ENCODE measurements at places on chromosomes 2 and 18. TPM values are rescaled to one million over a fixed set of nuclear protein-coding genes. Genes with fewer than 3 reads are reported as not detected.

DNA sequence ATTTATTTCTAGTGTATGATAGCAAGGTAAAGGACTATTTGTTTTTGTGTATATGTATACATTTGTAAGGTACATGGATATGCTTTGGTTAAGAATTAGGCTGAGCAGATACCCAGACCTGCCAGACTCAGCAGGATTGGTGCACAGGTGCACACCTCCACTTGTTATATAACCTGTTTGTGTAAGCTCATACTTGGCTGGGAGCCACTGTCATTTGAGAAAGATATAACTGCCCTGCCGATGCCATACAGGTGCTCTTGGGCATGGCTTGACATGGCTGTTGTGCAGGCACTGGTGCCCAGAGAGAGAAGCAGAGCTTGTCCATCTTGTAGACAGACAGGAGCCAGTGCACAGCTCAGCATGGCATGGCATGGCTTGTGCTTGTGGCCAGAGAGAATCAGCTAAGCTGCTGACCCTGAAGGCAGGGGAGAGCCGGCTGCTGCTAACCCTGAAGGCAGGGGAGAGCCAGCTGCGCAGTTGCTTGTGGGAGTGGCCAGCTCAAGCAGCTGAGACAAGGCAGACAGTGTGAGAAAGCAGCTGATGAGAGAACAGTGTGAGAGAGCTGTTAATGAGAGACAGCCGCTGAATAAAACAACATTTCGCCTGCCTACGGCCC is 136.5 kb downstream of the RNF144A start:
- no peak for DNase-seq
- no peaks in the 10 kb centered on the region for H3K36me3 ChIP-seq
- H3K4me3 ChIP-seq = no peak overlapping the region
- peaks cover 13% of the 10 kb centered on the region for H3K27me3 ChIP-seq

- H3K36me3 ChIP-seq = peaks cover 15% of the 10 kb centered on the region
- DNase-seq = no peak
- no peak overlapping the region for H3K4me3 ChIP-seq
- H3K27ac ChIP-seq = no peak overlapping the region
- no peaks in the 10 kb centered on the region for H3K4me1 ChIP-seq
Observed at GRCh38 chr2:39359453-39360038, 77.5 kb downstream of the MAP4K3 start.

DNA sequence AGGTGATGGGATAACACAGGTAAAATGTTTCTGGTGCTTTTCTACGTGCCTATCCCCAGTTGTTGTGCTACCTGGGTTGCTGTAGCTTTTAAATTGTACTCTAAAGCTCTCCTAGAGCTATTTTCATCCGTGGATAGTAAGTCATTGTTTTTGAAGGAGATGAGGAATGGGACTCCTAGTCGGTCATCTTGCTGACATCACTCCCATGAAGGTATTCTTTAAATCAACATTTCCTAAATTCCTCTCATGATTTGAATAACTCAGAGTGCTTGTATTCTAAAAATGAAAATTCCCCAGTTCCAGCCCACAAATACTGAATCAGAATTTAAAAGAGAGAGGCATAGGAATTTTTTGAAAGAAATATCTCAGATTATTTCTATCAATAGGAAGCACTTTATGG is 44.3 kb downstream of the CCDC148 start:
- H3K36me3 ChIP-seq = no peaks in the 10 kb centered on the region
- H3K27me3 ChIP-seq = no peaks in the 10 kb centered on the region
- no peak for DNase-seq
- no peak overlapping the region for H3K27ac ChIP-seq

GRCh38 chr2:124970030-124970429 is 944.9 kb downstream of the CNTNAP5 start:
- DNase-seq = no peak
- no peak overlapping the region for H3K27ac ChIP-seq
- no peaks in the 10 kb centered on the region for H3K27me3 ChIP-seq
- no peaks in the 10 kb centered on the region for H3K36me3 ChIP-seq

DNA sequence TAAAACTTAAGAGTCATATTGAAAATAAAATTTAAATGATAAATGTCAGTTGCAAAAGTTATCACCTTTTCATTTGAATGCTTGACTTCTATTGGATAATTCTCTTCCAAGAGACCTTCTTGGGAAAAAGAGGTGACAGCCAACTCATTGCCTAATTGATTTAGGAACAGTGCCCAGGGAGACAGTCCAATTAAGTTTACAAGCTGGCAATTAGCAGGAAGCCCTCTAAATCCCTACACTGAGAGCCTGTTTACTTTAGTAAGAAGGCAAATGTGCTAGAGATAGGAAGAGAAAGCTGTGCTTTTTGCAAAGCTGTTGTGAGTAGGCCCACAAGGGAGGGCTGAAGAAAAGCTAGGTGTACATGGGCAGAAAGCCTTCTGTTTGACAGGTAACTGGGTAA is 189.1 kb downstream of the WDPCP start:
- H3K4me3 ChIP-seq = no peak overlapping the region
- no peaks in the 10 kb centered on the region for H3K4me1 ChIP-seq
- H3K27ac ChIP-seq = no peak overlapping the region
- H3K36me3 ChIP-seq = no peaks in the 10 kb centered on the region

The RESP18 gene
- total RNA-seq = not detected

The POTEJ gene
- not detected for total RNA-seq

The EVX2 gene
- not detected for total RNA-seq

The TMEM237 gene
- 13.5 TPM for total RNA-seq

- no peaks in the 10 kb centered on the region for H3K4me1 ChIP-seq
- H3K27me3 ChIP-seq = no peaks in the 10 kb centered on the region
- peaks cover 33% of the 10 kb centered on the region for H3K36me3 ChIP-seq
- DNase-seq = no peak
Observed at GRCh38 chr2:63880625-63881024, 38.9 kb downstream of the UGP2 start.

DNA sequence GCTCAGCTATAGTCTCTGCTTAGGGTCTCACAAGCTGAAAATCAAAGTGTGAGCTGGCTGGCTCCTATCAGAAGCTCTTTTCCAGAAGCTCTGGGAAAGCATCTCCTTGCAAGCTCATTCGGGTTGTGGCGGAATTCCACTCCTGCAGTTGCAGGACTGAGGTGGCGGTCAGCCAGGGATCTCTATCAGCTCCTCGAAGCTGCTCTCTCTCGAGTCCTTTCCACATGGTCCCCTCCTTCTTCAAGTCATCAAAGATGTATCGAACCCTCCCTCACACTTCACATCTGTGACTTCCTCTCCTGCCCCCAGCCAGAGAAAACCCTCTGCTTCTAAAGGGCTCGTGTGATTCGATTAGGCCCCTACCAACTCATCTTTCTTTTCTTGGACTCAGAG is 141.7 kb downstream of the ZFP36L2 start:
- no peaks in the 10 kb centered on the region for H3K36me3 ChIP-seq
- H3K27ac ChIP-seq = no peak overlapping the region
- peaks cover 28% of the 10 kb centered on the region for H3K4me1 ChIP-seq
- peak; percentile 27 for DNase-seq
- H3K4me3 ChIP-seq = no peak overlapping the region
- no peaks in the 10 kb centered on the region for H3K27me3 ChIP-seq

The CPO gene
- total RNA-seq = not detected

DNA sequence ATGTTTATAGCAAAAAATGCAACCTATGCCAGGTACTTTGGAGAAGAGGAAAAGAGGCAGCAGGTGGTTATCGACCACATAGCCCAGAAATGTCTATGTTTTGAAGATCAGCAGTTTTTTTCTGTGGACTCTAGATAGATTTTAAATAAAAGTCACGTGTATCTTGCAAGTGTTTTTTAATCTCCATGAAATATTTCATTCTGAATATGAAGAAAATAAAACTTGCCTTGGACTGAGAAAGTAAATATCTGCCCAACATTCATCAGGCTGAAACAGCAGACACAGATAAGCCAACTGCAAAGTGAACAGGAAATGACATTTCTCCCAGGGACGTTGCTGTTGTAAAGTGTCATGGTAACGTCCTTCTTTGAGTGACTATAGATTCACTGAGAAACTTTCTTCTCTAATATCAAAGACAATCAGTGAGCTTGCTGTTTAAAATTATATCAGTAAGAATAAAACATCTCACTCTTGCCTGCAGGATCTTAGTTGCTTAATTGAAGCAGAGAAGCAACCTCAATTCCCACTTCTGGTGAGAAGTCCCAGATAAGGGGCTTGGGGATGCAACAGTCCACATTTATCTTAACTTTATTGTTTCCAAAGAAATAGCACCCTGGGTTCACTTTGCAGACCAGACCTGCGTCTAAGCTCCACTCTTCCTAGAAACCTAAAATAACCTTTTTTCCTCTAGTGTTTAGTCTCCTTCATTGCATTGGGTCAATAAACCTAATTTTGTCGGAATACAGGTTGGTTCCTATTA is 6.3 kb downstream of the MYOM1 start:
- H3K36me3 ChIP-seq = no peaks in the 10 kb centered on the region
- H3K4me3 ChIP-seq = no peak overlapping the region
- DNase-seq = peak; percentile 70
- no peaks in the 10 kb centered on the region for H3K27me3 ChIP-seq
- peak overlapping the region; percentile 64 for H3K27ac ChIP-seq

DNA sequence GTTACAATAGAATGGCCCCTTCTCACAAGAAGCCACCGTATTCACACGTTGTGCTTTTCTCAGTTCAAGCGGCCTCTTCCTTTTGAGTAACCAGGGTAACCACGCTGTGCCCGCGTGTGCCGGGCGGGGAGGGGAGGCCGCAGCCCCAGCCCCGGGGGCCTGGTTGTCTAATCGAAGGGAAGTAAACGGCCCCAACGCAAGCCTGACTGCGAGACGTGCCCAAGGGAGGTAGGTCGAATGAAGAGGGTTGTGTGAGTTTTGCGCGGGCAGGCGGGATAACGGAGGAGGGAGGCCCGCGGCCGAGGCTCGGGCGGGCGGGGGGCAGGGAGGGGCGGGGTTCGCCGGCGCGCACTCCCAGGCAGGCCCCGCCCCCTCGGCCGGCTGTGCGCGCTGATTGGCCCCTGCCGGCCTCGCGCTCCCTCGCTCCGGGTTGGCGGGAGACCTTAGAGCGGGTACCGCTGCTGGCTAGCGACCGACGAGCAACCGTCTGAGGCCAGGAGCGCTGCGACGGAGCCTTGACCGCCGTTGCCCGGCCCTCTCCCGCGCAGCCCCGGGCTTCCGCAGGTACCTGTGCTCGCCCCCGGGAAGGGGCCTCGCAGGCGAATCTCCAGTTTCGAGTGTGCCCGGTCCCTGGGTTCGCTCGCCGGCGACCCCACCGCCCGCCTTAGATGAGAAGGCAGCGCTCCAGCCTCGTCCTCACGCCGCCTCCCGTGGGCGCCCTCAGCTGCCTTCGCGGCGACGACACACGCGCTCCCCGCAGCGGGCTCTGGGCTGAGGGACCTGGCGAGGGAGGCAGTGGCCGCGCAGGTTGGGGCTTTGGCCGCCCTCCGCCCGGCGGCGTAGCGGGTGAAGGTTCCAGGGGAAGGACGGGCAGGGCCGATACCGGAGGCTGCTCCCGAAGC is at the start of gene SPDYA:
SPDYA (plus strand) TSS at position 451 of the 902 bp plus-strand sequence. CDS start 5,181 bp downstream, outside the sequence.
- no peak for DNase-seq
- H3K36me3 ChIP-seq = no peaks in the 10 kb centered on the region
- H3K27ac ChIP-seq = no peak within 1 kb of the TSS
- H3K27me3 ChIP-seq = no peaks in the 10 kb centered on the region
- H3K4me3 ChIP-seq = no peak within 1 kb of the TSS
- no peaks in the 10 kb centered on the region for H3K4me1 ChIP-seq

- peaks cover 6% of the 10 kb centered on the region for H3K27me3 ChIP-seq
- H3K4me1 ChIP-seq = no peaks in the 10 kb centered on the region
- DNase-seq = no peak
- no peaks in the 10 kb centered on the region for H3K36me3 ChIP-seq
- H3K27ac ChIP-seq = no peak overlapping the region
Observed at GRCh38 chr2:71291398-71291797, 40.2 kb upstream of the ZNF638 start.

GRCh38 chr2:213726101-213726500 is 441.8 kb downstream of the SPAG16 start:
- no peak for DNase-seq
- no peak overlapping the region for H3K27ac ChIP-seq
- H3K4me3 ChIP-seq = no peak overlapping the region
- H3K36me3 ChIP-seq = no peaks in the 10 kb centered on the region
- no peaks in the 10 kb centered on the region for H3K4me1 ChIP-seq

GRCh38 chr2:225400060-225400511 is 576 bp downstream of the NYAP2 start:
- no peaks in the 10 kb centered on the region for H3K4me1 ChIP-seq
- H3K27me3 ChIP-seq = no peaks in the 10 kb centered on the region
- H3K36me3 ChIP-seq = no peaks in the 10 kb centered on the region

The FAM110C gene
- total RNA-seq = not detected

- H3K27me3 ChIP-seq = no peaks in the 10 kb centered on the region
- DNase-seq = no peak
- peaks cover 21% of the 10 kb centered on the region for H3K4me1 ChIP-seq
- no peak overlapping the region for H3K27ac ChIP-seq
- H3K36me3 ChIP-seq = no peaks in the 10 kb centered on the region
- no peak overlapping the region for H3K4me3 ChIP-seq
Observed at GRCh38 chr2:26008851-26009566, 24.9 kb upstream of the RAB10 start.

DNA sequence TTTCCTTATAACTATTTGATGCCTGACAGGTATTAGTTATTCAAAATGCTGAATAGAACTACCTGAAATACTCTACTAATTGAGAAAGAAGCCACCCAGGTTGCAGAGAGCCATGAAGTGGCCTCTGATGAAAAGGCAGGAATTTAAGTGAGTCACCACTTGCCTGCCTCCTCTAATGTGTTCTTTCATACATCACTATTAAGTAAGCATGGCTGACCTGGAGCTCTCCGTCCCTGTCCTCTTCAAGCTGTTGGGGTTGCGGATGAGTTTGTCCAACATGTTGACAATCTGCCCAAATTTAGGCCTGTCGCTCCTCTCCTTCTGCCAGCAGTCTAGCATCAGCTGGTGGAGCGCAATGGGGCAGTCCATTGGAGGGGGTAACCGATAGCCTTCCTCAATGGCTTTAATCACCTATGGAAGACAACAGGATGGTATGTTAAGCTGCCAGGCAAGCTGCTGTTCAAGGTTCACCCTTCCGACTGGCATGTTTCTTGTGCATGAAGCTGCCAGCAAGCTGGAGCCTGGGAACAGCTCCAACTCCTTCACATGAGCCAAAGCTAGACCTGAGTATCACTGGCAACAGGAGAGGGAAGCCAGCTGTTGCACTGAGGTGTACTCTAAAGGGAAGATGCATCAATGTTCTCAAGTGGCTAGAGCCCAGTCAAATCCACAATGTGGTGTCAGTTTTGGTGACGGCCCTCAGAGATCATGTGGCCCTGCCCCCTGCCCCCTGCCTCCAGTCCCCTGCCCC is 142.2 kb downstream of the EPHA4 start:
- no peak overlapping the region for H3K27ac ChIP-seq
- DNase-seq = no peak
- no peaks in the 10 kb centered on the region for H3K36me3 ChIP-seq
- H3K27me3 ChIP-seq = no peaks in the 10 kb centered on the region
- no peak overlapping the region for H3K4me3 ChIP-seq
